Activated T-helper 9 cell treated with anti-CD3 and anti-CD28 coated beads, Interleukin-2, amount 50 U/mL, for 16 hours (primary cell): ENCODE measurements at places on chromosomes 7 and 10.

DNA sequence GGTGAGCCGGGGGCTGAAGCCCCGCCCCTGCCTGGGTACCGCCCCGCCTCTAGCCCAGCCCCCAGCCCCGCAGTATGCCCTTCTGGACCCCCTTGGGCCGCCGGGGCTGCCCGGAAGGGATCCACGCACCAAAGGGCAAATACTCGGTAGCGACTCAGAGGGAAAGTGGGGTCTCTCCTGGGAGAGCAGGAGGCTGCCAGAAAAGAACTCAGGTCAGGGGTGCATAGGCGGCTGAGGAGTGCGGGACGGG, 796 bp downstream of the FBXL15 start:
- DNase-seq: no peak

GRCh38 chr7:157874870-157875229, 538.0 kb downstream of the DNAJB6 start:
- no peak for DNase-seq

GRCh38 chr10:15609246-15609645, 110.5 kb downstream of the ITGA8 start:
- DNase-seq: no peak

- DNase-seq: no peak
Observed at GRCh38 chr7:24740871-24741270, 16.4 kb downstream of the GSDME start.

- no peak for DNase-seq
Observed at GRCh38 chr10:108749042-108749441, 1174.3 kb downstream of the XPNPEP1 start.

GRCh38 chr7:114886241-114886640, 35.7 kb upstream of the MDFIC start:
- DNase-seq: no peak

- no peak for DNase-seq
Observed at GRCh38 chr7:27312820-27313219, 70.2 kb downstream of the EVX1 start.

GRCh38 chr7:26699766-26700165, 164.6 kb downstream of the SKAP2 start:
- no peak for DNase-seq

DNA sequence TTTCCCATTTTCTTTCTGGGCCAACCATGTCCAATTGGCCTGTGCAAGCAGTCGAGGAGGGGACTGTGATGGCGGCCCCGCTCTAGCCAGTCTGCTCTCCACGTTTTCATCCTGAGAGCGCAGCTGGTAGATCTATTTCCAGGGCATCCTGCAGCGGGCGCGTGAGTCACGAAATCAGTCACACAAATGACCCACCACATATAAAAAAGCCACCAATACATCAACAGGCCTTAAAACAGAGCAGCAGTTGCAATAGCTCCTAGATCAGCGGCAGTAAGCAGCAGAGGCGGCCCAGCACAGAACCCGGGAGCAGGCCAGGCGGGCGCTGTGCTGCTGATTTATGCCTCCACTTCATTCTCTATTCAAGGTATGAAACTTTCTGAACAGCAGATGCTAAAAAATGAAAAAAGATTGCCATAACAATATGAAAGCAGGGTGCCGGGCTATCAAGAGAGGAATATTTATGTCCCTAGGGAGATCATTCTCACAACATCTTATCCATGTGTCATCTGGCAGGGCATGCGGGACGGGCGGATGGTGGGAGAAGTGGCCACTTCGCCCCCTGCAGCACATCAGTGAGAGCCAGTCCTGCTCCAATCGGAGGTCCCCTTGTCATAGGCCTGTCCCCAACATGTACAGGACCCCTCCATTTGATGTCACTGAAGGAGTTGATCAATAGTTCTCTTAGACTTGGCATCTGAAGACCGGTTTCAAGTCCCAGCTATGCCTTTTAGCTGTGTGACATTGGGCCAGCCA, 98.0 kb upstream of the GPR26 start:
- no peak for DNase-seq

GRCh38 chr7:116521046-116521664, 3.7 kb upstream of the CAV1 start:
- DNase-seq: no peak

DNA sequence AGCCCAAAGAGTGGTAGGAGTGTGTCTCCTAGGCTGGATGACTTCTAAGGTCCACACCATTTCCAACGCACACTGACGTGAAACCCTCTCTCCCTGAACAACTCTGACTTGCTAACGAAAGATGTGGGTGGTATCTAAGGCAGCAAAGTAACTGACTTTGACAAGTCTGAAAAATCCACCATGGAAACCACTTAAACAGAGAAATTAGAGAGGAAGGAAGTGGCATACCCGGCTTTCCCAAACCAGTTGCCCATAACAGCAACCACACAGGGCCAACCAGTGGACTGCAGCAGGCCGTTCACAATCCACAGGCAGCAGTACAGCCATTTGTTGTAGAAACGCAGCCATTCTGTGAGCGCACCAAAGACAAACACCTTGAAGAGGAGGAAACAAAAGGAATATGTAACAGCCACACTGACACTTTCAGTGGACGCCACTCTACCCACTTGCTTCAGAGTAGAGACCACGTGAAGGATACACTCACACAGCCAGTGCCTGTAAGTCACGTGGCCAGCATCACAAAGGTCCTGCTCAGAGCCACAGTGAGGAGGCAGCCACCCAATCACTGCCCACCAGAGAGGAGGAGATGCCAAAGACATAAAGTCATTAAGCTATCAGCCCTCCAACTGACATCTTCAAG, 39.8 kb downstream of the SLC37A3 start:
- DNase-seq: no peak
